ENCODE measurements at places on chromosomes 1 and 21. TPM values are rescaled to one million over a fixed set of nuclear protein-coding genes. Genes with fewer than 3 reads are reported as not detected.

OPRD1 gene
- total RNA-seq: 0.79 TPM

CCDC30 gene
- 2.4 TPM for total RNA-seq

FAM72B gene
- 10.2 TPM for total RNA-seq

TMEM61 gene
- not detected for total RNA-seq

GSTM1 gene
- not detected for total RNA-seq

RGS21 gene
- not detected for total RNA-seq

FABP3 gene
- 1.6 TPM for total RNA-seq

SPRR1B gene
- total RNA-seq: not detected

HUNK gene
- total RNA-seq: 0.79 TPM

CDK11A gene
- 31.4 TPM for total RNA-seq

TMPRSS15 gene
- total RNA-seq: not detected

DDR2 gene
- total RNA-seq: 27.5 TPM

KRTAP10-4 gene
- not detected for total RNA-seq

KCNE2 gene
- total RNA-seq: not detected

FCRL5 gene
- total RNA-seq: not detected

LRRC53 gene
- not detected for total RNA-seq

INAVA gene
- total RNA-seq: 2.4 TPM

CYP4A22 gene
- not detected for total RNA-seq

KRTAP11-1 gene
- not detected for total RNA-seq

ANKRD35 gene
- total RNA-seq: 7.9 TPM

PRR9 gene
- total RNA-seq: 6.4 TPM

CD160 gene
- under 0.01 TPM for total RNA-seq

PDE9A gene
- 0.11 TPM for total RNA-seq

CADM3 gene
- total RNA-seq: not detected

THEM5 gene
- not detected for total RNA-seq

OR1C1 gene
- not detected for total RNA-seq

BRDT gene
- not detected for total RNA-seq

KRTAP6-2 gene
- not detected for total RNA-seq

CCDC181 gene
- not detected for total RNA-seq

COL11A1 gene
- total RNA-seq: 0.22 TPM

EPHA10 gene
- total RNA-seq: not detected

MYCL gene
- 2.7 TPM for total RNA-seq
